ENCODE measurements at places on chromosomes 13 and 19.

DNA sequence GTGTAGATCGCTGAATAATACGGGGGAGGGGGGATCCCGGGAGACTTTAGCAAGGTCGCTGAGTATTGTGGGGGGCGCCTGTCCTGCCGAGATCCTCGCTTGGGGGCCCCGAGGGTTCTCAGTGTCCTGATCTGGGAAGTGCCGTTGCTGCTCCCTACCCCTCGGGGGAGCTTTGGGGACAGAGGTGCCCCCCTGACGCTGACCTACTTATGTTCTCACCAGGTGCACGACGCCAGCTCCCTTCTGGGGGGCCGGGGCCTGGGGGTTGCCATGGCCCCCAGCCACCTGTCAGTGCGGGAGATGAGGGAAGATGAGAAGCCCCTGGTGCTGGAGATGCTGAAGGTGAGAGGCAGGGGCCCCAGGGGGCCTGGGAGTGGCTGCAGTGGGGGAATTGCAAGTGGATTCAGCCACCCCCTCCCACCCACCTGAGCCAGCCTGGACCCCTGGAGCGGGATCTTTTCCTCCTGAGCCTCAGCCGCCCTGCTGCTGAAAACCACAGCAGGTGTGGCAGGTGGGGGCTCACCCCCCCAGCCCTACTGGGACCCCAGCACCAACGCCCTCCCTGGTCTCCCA is 537 bp downstream of the NAT14 start:
- peak; percentile 34 for DNase-seq

DNA sequence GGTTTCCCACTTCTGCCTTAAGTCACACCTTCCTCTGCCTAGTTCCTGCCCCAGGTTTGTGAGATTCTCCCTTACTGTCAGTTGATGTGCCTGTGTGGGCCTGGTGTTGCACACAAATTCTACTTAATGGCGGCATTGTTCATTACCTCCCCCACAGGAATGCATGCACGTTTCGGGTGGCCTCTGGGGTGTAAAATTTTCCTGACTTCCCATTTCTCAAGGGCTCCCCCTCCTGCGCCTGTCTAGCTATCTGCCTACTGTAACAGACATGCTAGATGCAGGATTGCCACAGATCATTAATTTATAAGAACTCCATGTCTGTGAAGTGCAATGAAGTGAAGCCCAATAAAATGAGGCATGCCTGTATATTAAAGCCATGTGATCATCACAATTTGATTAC is 1466.3 kb downstream of the PCDH9 start:
- no peak for DNase-seq

DNA sequence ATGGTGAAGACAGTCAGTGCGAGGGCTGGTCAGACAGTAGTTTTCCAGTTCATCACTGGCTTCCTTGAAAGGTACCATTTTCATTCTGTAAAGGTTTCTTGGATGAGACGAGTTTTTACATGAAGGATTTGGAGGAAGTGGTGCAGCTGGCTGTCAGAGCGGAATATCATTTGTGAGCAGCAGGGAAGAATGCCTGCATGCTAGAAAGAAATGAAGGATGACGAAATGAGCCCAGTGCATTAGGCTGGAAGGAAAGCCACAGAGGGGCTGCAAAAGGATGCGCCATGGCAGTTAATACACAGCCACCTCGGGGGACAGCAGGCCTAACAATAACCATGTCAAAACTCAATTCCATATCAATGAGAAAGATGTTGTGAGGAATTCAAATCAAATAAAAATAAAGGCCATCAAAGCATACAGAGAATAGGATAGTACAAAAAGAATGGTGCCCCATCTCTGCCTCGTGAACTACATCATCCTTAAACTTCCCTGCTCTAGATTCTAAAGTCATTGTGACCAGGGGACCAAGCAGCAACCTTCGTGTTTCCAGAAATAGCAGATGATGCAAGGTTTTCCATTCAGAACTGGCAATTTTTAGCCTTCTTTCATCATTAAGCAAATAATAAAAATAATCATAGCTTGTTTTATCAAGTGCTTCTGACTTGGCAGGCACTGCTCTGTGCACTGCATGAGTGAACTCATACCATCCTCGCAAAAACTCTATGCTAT is 504.2 kb downstream of the RFC3 start:
- DNase-seq, result no peak

DNA sequence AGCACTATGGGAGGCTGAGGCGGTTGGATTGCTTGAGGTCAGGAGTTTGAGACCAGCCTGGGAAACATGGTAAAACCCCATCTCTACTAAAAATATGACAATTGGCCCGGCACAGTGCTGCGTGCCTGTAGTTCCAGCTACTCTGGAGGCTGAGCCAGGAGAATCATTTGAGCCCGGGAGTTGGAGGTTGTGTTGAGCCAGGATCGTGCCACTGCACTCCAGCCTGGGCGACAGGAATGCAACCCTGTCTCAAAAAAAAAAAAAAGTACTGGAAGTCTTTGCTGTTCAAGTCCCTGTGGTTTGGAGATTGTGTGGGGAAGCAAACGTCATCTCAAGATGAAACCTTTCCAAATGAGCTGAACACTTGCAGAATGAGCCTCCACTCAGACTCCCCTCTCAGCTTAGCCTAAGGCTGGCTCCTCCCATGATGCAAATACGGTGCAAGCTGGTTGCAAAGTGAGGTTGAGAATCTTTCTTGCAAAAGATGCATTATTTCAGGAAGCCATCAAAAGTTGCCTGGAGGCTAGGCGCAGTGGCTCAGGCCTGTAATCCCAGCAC is 46.2 kb downstream of the MYO9B start:
- no peak for DNase-seq

GRCh38 chr13:113552786-113553434 is 31.6 kb upstream of the TFDP1 start:
- peak; percentile 6 for DNase-seq

DNA sequence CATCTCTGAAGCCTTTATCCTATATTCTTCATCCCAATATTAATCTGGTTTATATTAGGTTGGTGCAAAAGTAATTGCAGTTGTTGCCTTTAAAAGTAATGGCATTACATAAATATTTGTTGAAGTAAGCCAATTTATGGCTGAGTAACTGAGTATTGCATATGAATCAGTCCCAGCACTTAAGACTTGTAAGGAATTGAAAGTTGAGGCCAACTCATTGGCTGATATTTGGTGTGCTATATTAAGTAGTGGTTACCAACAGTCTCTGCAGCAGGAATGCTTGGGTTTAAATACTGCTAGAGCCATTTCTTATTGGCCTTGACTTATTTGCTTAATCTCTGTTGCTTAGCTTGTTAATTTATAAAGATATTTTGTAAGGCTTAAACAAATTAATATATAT is 460.7 kb downstream of the GPC6 start:
- no peak for DNase-seq
